ENCODE measurements at places on chromosomes 2 and 18.

GRCh38 chr2:45177870-45178269 lies 168.6 kb upstream of the SIX2 start:
- DNase-seq, result no peak

- DNase-seq, result no peak
Measured at GRCh38 chr18:48804856-48805610, 145.7 kb downstream of the SMAD7 start.

- DNase-seq, result no peak
Measured at GRCh38 chr18:7741640-7742039, 174.5 kb downstream of the PTPRM start.

- no peak for DNase-seq
Measured at GRCh38 chr18:28740575-28740974, 563.6 kb upstream of the CDH2 start.

DNA sequence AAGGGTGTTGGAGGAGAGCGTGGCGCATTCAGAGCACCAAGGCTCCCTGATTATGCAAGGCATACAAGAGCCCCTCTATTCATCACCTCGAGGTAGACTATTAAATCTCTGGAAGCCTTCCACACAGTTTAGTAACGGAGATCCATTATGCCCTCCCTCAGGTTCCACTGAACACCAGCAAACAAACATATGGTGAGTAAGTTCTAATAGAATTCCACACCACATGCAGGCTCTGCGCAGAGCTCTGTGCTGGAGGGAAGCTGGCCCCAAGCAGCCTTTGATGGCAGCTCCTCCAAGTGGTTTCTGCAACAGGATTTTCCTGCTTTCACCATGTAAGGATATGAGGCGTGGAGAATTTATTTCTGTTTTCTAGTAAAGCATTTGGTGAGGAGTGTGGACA lies 238.6 kb downstream of the C1D start:
- no peak for DNase-seq

DNA sequence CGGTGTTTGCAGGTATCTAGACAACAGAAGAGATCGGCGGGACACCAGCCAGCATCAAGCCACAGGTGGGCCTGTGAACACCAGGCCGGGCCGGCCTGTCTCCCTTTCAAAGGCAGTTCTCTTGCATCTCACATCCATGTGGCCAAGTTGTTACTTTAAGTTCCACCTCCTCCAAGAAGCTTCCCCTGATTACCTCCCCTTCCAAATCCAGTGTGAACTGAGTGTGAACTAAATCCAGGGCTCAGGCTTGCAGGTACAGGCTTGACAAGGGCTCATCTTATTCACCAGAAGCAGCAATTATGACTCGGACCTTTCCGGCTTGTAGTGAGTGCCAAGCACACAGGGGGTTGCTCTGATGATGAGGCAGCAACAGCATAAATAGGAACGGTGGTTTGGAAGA lies 3.9 kb downstream of the CRACDL start:
- DNase-seq, result no peak

DNA sequence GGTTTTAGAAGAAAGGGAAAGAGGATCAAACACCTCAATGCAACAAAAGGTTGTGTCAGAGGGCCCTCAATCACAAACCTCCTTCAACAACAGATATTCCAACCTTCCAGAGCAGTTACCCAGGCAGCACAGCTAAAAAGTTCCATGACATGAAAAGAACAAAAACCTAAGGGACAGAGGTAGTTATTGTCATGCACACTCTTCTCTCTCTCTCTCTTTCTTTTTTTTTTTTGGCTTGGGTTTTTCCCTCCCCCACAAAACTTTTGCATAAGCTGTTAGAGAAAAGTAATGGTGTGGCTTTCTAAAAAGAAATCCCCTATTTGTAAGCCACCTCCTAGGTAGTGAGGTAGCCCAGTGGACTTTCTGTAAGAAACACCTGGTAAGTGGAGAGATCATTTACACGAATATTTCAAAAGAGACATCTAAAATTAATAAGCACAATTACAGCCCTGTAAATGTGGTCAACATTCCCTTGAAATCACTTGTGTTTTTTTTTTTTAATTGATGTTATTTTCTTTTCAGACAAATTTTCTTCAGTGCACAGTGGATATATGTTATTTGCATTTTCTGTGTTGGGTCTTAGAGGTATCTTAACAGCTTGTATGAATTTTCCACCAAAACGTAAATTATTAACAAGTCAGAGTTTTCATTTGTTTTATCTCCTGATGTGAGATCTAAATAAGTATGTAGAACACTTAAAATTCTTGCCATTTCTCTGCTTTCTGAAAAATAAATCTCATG lies 48.4 kb downstream of the ZEB2 start:
- DNase-seq, result no peak

GRCh38 chr18:75003039-75003438 lies 205.9 kb downstream of the PTGR3 start:
- DNase-seq, result no peak

DNA sequence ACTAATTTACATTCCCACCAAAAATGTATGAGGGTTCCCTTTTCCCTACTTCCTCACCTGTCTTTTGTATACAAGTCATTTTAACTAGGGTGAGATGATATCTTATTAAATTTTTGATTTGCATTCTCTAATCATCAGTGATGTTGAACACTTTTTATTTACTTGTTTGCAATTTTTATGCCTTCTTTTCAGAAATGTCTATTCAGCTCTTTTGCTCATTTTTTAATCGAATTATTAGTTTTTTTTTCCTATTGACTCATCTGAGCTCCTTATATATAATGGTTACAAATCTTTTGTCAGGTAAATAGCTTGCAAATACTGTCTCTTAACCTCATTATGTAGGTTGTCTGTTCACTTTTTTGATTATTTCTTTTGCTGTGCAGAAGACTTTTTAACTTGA lies 269.4 kb downstream of the CDH19 start:
- DNase-seq, result no peak

- no peak for DNase-seq
Measured at GRCh38 chr2:191230174-191230573, 15.0 kb upstream of the MYO1B start.

DNA sequence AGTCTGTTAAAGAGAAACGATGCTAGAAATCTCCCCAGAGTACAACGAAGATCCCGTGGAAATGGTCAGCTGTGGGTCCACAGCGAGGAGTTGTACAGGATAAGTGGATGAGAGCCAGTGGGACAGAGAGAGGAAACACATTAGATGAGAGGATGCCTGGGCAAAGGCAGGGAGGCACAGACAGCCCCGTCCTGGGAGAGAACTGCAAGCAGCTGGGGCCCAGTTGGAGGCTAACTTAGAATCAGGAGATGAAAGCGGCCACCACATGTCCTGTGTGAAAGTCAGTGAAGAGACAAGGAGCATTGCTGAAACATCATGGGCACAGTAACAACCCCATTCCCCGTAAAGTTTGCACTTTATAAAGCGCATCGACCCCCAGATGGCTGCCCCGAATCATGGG lies 157.5 kb downstream of the RAPGEF4 start:
- DNase-seq, result no peak

DNA sequence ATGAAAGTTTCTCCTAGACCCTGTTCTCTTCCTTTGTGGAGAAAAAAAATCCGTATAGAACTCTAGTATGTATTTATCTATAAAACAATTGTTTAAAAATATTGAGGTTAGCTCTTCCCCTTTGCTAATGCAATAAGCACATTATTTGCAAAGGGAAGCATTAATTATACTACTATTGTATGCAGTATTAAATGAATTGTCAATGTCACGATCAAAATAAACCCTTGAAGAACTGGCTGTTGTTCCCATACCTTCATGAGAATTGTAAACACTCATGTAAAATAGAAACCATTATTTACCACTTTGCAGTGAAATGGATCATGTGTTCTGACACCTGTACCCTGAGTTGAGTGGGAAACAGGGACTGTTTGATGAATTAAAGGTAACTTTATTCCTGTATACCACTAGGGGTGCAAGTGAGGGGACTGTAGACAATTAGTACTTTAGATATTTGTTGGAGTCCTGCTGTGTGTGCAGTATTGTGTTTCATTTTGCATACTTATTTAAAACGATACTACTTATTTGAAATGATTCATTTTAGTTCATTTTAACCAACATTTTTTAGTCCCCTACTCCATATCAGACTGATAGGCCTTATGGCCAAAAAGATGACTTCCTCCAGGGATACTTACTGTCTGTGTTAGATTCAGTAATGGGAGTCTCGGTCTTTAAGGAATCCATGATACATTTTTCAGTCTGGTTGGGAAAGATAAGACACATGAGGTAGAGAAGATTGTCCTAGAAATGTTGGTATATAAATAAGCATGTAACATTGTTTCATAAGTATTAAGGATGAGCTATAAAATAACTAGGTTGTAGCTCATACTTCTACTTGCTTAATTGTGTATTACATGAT lies 7.9 kb downstream of the PKP4 start:
- no peak for DNase-seq

DNA sequence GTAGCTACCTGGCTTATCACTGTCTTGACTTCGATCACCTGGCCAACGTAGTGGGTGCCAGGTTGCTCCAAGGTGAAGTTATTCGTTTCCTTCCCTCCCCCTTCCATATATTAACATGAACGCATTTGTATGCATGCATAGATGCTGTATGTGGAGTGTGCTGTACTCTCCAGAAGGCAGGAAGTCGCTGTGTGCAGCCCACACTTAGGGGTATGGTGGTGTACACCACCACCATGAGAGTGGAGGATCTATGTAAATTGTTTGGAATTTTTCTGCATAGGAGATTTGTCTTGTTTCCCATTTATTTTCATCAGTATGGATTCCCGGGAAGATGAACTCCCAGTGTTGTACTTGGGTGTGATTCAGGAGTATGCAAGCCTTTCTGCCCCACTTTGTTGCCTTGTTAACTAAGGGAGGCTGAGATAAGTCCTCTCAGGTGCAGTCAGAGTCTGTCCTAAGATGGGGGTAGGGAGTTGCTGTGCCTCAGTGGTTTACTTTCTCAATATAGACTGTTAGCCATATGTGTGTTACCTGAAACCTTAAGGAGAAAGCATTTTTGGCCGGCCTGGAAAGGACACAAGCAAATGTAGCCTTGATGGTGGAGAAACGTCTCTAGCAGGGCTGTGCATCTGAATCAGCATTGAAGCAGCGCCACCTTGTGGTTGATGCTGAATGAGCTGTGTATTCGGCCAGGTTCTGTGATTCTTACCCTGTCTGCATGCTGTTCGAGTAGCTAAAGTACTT lies 149.8 kb downstream of the TANC1 start:
- peak; percentile 48 for DNase-seq

- DNase-seq, result no peak
Measured at GRCh38 chr2:26164641-26165211, 8.2 kb upstream of the GAREM2 start.

DNA sequence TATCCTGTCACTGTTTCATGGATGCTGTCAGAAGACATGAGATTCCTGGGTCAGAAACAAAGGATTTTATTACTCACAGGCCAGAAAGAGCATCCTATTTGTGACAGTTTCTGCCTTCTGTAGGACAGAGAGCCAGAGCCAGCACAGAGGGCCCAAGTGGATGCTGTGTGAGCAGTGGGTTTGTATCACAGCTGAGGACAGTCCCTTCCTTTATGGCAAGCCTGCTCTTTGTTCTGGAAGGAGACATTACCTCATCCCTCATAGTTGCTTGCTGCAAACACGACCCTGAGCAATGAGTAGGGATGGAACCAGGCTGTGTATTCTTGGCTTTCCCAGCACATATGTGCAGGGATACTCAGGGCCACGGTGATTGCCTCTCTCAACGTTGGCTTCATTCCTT lies 41.6 kb downstream of the ARHGEF4 start:
- no peak for DNase-seq

GRCh38 chr2:126107883-126108282 lies 548.1 kb upstream of the GYPC start:
- no peak for DNase-seq

GRCh38 chr2:101002562-101003277 lies 631 bp downstream of the RPL31 start:
- no peak for DNase-seq

DNA sequence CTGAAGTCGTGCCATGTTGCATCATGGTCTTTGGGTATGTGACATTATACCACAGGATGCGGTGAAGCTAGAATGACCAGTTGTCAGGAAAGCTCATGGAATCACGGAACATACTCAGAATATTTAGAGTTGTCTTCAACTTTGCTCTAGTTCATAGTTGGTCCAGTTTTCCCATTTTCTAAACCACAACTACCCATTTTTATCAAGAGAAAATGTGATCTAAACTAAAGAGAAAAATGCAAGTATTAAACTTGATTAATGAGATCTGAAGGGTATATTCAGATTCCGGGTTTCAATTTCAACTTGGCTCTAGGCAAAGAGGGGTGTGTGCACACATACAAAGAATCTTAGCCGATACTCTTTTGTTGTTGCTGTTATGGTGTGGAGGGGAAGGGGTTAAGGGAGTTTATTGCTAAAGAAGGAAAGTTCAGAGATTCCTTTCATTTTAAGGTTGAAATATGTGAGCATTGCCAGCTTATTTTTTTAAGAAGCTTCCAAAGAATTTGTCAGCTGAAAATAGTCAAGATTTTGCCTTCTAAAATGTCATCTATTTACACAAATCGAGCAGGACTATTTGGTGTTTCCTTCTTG lies 516.6 kb upstream of the ZEB2 start:
- no peak for DNase-seq

GRCh38 chr2:160124571-160124970 lies 62.2 kb upstream of the PLA2R1 start:
- no peak for DNase-seq

DNA sequence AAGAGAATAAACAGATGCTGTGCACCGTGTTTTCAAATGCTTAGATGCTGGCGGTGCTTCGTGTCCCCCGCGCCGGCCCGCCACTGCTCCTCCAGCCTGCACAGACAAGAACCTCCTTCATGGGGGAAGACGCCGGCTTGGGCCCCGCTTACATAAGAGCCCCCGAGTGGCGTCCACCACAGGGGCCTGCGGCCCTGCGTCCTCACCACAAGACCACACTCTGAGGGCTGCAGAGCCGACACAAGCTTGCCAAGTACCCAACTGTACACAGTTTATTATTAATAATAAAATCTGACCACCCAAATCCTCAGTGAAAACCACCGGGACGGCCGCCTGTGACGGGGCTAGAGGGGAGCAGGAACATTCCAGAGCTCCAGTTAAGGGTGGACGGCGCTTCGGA lies 232.2 kb downstream of the HDAC4 start:
- no peak for DNase-seq

DNA sequence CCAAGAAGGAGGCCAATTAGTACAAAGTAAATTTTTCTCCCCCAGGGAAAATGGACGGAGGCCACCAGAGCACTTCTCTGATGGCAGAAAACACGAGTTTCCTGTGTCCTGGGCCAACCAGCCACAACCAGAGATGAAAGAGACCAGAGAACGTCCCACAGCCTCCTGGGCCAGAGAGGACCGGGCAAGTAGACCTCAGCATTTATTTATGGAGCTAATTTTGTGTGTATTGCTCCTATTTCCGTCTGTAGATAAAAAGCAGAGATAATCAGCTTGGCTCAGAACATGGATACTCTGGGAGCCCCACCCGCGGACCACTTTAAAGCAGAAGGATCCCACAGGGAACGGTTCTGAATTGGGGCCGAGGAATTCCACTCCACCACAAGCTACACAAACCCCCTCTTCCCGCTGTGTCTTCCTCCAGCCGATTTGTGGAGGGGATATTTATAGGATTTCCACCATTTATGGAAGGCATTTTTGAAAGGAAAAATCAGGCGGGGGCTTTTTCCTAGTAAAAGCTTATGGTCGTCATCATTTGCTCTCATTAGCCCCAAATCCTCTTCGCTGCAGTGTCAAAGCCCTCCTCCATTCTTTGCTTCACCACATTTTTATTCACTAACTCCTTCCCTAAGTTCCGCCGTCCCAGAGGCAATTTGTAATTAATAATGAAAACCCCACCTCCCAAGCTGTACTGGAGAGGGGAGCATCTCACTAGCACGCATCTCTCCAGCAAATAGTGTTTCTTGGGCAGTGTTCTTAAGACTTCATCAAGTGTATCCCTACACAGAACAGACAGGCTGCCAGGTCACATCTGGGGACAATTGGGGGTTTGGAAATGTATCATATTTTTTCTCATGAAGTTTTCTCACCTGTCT lies 43.7 kb upstream of the TWIST2 start:
- DNase-seq, result no peak
